ENCODE measurements at places on chromosomes 2 and 18.

GRCh38 chr18:74947417-74947816 is 261.5 kb downstream of the PTGR3 start:
- no peak for DNase-seq

DNA sequence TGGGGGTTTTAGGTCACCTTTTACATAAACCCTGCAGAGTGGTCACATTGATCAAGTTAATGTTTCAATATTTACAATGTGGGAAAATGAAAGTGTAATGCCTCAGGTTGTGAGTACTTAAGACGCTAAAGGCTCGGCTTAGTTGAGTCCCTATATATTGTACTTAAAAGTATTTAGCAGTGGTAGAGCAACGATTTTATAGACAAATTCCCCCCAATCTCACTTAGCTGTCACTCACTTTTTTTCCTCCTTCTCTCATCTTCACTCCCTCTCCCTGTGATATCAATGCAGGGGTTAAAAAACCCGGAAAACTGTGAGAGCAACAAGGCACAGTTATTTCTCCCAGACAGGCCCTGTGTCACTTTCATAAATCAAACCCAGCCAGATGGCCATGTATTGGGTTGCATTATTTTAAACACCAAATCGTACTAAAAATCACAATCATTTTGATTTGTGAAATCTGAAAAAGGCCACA is 5.4 kb downstream of the POU3F3 start:
- no peak for DNase-seq

GRCh38 chr2:129347486-129348217 is 631.8 kb upstream of the RAB6C start:
- no peak for DNase-seq

- DNase-seq, result no peak
Observed at GRCh38 chr18:79248495-79249060, 147.2 kb upstream of the NFATC1 start.

DNA sequence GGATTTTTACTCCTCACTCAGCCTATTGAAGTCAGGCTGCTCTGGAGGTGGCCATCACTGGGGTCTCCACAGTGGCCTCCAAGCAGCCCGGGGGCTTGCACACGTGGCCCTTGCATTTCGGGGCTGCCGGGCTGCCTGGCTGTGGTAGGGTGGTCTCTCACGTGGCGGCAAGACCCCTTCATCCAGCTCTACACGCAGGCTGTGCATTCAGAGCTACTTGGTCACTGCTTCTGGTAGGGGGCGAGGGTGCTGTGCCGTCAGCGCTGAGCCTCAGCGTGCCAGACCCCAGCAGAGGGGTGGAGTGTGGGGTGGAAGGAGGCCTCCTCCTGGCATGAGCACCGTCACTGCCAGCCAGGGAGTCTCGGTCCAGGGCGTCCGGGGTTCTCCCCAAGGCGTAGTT is 80.6 kb downstream of the SH3BP4 start:
- DNase-seq, result no peak

DNA sequence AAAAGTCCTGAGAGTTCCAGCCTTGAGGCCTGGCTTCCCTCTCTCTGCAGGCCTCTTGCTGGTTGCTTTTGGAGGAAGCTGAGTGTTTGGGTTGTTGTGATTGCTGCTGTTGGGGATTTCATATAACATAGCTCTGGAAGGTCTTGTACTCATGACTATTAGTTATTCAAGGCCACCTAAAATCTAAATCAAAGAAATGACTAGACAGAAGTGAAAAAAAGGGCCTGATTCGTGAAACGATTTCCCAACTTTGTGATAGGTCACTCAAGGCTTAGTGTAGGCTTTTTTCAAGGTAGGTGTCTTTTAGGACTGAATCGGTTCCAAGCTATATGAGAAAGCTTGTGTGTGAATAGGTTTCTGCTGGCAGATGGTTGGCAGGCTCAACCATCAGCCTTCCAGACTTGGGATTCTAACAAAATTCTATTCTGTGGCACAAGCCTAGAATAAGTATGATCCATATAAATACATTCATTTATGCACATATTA is 164.4 kb downstream of the FMNL2 start:
- no peak for DNase-seq

DNA sequence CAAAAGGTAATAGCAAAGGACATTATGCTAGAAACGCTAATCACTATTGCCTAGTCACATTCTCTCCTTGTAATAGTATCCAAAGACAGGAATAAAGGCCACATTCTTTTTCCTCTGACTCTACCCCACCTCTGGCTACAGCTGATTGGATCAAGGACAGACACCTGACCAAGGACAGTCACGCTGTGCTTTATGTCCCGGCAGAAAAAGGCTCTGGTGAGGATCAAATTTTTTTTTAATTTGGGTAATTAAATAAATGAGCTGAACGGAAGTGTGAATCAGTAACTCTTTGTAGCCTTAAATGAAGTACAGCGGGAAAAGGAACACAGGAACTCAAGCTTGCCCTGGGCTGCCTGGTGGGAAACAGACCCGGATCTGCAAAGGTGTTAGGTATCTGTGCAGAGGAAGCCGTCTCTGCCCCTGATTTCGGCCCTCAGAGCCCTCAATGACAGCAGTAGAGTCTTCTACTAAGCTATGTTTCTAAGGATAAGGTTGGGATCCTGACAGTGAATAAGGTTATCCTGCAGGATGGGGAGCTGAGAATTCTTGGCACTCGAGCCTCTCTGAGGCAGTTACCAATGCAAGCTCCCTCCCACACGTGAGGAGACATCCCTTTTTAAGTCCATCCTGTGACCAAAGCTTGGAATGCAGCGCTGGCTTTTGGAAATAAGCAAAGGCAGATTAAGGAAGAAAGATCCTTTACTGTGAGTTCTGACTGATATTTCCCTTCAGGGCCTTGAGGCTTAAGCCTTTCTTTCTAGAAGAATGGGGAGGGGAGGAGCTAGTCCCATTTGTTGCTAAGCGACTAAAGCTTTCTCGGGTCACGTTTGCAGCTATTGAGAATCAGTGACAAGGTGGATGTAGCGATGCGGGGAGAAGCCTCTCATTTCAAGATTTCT is 37.8 kb upstream of the IKZF2 start:
- DNase-seq, result no peak

GRCh38 chr2:232942831-232943230 is 70.2 kb downstream of the NGEF start:
- DNase-seq, result no peak

GRCh38 chr18:75527848-75528685 is 100.6 kb upstream of the SMIM21 start:
- no peak for DNase-seq

GRCh38 chr2:109736177-109736827 is 57.8 kb upstream of the RGPD5 start:
- DNase-seq, result no peak

All from stimulated activated naive CD4-positive, alpha-beta T cell treated with Interleukin-2 at 50 U/mL for 16 hours (primary cell).